Germinal center (tissue), 1 donor: ENCODE measurements at places on chromosomes 3 and 15.

DNA sequence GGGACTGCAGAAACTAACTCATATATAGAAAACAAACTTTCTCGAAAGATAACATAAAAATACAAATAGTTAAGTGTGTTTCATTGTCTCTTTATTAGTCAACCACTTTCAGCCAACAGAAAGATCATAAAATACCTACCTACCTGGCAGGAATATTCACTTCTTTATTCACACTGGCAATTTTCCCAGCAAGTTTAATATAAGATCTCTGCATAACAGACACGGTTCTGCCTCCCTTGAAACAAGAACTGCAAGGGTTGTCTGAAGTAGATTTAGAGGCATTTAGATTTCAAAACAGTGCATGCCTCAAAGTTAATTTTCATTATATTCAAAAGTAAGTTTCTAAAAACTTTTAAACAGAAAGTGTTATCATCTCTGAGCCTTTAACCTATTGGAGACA, 7.1 kb downstream of the NPTN start:
- DNase-seq: no peak

GRCh38 chr3:160450846-160451245, 1.3 kb upstream of the TRIM59 start:
- DNase-seq: no peak

GRCh38 chr3:195165790-195166189, 105.2 kb downstream of the XXYLT1 start:
- no peak for DNase-seq

DNA sequence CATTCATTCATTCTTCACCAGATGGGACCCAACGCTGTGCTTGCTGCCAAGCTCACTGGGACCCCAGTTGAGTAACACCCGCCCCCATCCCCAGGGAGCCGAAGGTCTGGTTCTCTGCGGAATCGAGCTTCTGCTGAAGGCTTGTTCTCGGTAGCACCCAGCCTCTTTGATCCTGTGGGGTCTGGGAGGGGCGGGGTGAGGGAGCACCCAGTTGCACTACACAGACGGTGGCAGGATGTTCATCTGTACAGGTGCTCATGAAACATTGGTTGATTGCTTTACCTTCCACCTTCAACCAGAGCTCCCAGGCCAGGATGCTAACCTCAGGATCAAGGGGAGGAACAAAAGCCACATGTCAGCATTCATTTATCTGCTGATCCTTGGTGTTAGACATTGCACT, 77.7 kb upstream of the RGMA start:
- no peak for DNase-seq

DNA sequence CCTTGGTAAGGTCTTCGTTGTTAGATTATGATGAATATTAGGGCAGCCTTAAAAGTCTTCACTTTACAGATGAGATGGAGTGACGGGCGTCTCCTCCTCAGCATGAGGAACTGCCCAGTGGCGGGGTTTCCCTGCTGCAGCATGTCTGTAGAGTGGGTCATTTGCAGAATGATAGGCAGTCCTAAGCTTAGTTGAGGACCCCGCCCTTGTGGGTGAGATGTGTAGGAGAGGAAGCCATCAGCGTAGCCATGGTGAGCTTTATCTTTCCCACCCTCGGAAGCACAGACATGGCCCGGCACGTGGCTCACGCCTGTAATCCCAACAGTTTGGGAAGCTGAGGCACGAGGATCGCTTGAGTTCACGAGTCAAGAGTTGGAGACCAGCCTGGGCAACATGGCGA, 877 bp downstream of the NIT2 start:
- DNase-seq: peak; percentile 21

- no peak for DNase-seq
These were observed 97.7 kb upstream of the ATP2B2 start for GRCh38 chr3:10602769-10603768.

DNA sequence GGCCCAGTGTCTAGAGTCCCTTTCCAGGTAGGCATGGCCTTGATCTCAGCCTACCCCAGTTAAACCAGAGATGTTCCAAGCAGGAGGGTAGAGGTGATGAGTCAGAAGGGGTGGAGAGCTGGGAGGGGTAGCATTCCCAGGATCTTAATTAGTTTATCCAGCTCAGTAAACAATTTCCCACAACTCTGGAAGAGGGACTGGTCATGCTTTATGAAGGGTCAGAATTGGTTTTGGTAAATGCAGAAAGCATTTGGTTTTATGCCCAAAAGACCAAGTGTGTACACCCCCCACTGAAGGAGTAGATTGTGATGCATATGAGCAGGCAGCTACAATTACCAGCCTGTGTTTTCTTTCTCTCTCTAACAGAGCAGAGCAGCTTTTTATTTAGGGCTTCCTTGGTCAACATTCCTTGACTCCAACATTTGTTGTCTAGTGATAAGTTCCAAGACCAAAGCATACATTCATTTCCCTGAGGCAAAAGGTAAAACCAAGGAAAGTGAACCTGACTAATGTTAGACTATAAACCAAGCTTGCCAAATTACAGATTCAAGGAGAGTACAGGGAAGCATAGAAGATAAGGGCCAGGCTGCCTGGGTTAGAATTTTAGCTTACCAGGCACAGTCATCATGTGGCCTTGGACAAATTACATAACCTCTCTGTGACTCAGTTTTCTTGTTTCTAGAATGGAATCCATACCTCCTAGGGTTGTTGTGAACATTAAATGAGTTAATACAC, 17.6 kb downstream of the EXOSC7 start:
- no peak for DNase-seq

DNA sequence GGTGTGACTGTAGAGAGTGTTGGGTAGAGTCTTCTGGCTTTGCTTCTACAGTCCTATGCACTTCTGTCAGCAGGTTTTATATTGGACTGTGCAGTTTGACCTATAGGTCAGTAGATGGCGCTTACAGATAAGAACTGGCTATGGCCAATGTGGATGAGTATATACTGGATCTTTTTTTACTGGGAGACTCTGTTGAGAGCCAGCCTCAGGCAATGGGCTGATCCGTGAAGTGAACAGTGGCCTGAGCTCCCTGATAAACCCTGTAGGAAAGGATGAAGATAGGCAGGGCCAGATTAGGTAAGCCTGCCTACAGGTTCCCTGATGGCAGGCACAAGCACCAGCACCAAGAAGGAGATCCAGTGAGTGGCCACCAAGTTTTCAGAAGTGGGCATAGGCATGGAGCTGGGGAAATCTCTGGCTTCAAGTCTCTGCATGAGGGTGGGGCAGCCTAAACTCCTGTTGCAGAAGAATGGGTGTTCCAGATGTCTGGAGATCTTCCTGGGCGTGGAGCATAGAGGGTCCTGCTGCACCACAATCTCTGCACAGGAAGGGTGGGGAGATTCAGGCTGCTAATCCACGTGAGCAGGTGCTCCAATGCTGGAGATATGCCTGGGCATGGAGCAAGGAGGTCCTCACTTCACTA, 326.0 kb upstream of the SGO1 start:
- DNase-seq: peak; percentile 2

GRCh38 chr15:96560246-96560895, 229.9 kb downstream of the NR2F2 start:
- no peak for DNase-seq

- peak; percentile 96 for DNase-seq
These were observed at the start of gene ABHD5 for GRCh38 chr3:43690400-43691119. Gene ABHD5, plus strand, starts transcription at chr3:43690938. Its CDS starts 55 bp downstream, at chr3:43690993.

GRCh38 chr3:149004622-149005021, 13.3 kb downstream of the GYG1 start:
- DNase-seq: no peak

DNA sequence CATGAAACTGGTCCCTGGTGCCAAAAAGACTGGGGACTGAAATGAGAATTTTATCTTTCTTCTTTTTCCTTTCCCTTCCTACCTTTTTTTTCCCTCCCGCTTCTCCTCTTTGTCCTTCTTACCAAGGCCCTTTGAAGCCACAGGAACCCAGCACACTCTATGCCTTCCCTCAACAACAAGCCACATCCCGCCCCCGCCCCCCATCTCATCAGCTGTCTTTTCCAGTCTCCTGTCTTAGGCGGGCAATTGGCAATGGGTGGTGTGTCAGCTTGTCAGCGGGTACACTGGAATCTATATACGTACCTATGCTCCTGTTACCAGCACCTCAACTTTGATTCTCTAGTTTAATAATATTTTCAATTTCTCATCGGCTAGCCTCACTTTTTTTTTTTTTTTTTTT, 56.3 kb upstream of the CHD2 start:
- DNase-seq: no peak

DNA sequence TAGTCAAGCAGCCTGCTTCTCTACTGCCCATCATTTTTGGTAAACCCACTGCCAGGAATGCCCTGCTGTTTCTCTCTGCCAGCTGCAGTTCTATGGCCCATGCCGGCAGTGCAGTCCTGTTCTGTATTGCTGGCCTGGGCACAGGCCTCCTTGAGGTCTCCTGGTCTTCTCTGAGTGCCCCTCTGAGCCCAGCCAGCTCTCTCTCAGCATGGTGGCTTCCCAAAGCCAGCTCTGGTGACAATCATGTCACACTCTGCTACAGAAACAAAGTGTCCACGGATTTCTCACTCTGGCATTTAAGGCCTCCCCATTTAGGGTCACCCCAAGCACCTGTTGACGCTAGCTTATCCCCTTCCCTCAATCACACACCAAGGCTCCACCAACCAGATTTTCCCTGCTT, 24.5 kb downstream of the SRPRB start:
- no peak for DNase-seq

- no peak for DNase-seq
These were observed 315.4 kb downstream of the DIPK2A start for GRCh38 chr3:144287001-144287400.

DNA sequence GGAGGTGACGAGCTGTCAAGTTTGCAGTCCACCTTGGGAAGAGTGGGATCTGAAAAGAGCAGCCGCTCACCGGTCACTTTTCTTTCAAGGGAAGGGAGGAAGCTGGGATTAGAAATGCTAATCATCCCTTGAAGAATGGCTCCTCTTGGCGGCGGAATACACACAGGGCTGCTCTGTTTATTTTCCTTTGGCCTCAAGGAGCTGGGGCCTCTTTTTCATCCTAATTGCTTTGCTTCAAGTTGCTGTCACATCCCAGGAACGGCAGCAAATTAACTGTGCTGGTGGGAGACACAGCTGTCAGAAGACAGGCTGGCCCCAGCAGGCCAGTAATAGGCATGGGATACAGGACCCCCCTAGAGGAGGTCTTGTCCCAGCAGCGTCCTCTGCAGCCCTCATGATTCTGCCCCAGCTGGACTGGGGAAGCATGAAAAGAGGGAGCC, 6.7 kb downstream of the KBTBD13 start:
- no peak for DNase-seq

GRCh38 chr3:139418144-139418543, 28.7 kb upstream of the COPB2 start:
- no peak for DNase-seq

- no peak for DNase-seq
These were observed 62.4 kb downstream of the HACD2 start for GRCh38 chr3:123522320-123523022.

DNA sequence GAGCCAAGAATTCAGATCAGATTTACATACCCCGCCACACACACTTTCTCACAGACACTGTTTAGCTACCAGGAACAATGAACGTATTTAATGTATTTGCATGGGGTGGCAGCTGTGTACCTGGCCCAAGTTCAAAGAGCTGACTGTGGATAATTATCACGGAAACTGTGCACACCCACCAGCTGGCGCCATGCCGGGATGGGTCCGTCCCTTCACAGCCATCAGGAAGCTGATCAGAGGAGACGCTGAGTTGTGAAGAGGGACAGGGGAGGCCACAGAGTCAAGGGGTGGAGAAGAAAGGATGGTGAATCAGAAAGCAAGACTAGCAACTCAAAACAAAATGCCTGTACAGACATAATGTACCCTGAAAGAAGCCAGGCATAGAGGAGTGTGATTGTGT, 13.1 kb upstream of the PLA2G4D start:
- no peak for DNase-seq

DNA sequence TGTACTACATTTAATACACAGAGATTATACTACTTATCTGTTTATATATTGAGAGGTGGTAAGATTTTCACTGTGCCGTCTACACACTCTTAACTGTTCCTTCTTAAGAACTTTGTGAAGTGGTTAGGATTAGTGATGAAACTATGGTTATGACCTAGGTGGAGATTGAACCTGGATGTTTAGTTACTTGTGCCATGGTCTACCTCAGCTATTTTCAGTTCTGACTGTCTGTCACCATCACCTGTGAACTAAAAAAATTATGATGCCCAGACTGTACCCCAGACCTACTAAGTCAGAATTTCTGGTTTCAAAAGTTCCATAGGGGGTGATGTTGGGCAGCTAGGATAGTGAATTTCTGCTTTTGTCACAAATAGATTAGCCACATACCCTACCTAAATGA, 6.4 kb downstream of the RASA2 start:
- no peak for DNase-seq

GRCh38 chr3:191915712-191916111, 454.7 kb downstream of the PYDC2 start:
- DNase-seq: no peak

DNA sequence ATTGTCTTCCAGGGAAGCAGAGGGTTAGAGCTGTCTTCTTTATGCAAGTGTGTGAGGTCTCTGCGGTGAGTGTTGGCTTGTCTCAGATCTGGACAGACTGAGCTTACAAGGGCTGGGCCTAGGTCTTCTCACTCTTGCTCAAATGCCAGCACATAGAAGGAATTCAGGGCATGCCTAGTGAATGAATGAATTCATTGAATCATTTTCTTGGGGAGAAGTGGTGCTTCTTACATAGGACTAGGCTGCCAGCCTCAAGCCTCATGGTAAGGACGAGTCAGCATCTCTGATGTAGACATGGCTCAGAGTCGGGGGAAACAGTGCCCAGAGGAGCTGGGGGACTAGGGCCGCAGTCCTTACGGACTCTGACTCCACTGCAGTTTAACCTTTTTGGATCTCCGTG, 17.2 kb downstream of the MKRN2 start:
- DNase-seq: no peak

DNA sequence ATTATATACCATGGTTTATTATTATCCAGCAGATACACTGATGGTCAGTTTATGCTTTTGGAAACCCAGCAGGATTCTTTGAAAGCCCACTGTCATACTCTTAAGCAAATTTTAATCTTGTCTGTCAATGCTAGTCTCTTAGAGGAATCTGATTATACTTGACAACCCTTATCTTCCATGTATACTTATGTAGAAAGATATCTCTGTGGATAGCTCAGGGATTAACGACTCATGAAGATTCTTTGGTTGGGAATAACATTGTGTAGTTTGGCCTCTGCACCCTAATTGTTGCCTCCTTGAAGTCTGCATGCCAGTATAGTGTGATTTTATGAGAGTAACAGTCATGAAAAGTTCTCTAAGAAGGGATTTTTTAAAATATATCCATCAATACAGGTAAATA, 33.0 kb downstream of the FILIP1L start:
- DNase-seq: no peak

GRCh38 chr15:85704720-85705429, 89.8 kb downstream of the KLHL25 start:
- DNase-seq: no peak

DNA sequence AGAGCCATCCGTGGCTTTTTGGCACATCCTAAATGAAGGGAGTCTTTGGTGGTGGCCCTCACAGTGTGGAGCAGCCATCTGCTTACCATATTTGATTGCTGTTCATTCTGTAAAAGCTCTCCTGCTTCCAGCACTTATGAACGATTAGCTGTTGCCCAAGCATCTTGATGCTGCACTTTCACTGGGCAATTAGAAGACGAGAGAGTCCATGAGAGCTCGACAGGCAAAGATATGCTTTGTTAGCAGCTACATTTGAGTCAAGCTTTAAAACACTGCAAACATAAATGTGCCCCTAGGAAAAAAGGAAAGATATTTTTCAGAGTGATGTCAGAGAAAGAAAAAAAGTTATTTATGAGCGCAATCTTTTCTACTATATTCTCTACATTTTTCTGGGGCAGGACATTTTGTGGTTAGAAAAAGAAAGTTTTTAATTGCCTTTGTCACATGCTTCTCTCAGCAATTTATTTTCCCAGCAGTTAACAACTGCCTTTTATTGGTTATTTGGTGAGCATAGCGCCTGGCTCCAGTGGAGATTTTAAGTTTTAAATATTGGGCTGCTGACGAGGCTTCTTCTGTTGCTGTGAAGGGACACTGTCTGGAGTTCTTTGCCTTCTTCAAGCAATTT, 468.4 kb downstream of the C3orf38 start:
- no peak for DNase-seq
